Left lung (tissue), 14 donors: ENCODE measurements at places on chromosomes 12 and 14. TPM values are rescaled to one million over a fixed set of nuclear protein-coding genes. Genes with fewer than 3 reads are reported as not detected.

ACSM4 gene
- not detected for total RNA-seq

HCAR3 gene
- total RNA-seq, result 2.8 TPM

AQP5 gene
- total RNA-seq, result 7.7 TPM

GRCh38 chr12:72989458-72989947 is 717.3 kb downstream of the TRHDE start:
- no peaks in the 10 kb centered on the region for H3K27me3 ChIP-seq
- no peaks in the 10 kb centered on the region for H3K36me3 ChIP-seq
- DNase-seq, result no peak
- H3K27ac ChIP-seq, result no peak overlapping the region
- H3K4me1 ChIP-seq, result no peaks in the 10 kb centered on the region

DNA sequence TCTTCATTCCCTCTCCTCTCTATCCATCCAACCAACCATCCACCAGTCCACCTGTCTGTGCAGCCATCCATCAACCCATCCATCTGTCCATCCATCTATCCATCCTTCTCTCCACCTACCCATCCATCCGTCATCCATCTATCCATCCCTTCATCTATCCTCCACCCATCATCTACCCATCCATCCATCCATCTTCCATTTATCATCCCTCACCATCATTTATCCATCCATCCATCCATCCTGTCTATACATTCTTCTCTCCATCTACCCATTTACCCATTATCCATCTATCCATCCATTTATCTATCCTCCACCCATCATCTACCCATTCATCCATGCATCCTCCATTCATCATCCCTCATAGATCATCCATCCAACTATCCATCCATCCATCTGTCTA is 24.4 kb downstream of the AACS start:
- no peaks in the 10 kb centered on the region for H3K27me3 ChIP-seq
- DNase-seq, result no peak
- H3K27ac ChIP-seq, result no peak overlapping the region
- no peak overlapping the region for H3K4me3 ChIP-seq

- H3K36me3 ChIP-seq, result no peaks in the 10 kb centered on the region
- H3K4me1 ChIP-seq, result no peaks in the 10 kb centered on the region
- DNase-seq, result no peak
- no peak overlapping the region for H3K4me3 ChIP-seq
Measured at GRCh38 chr12:111269718-111270117, 99.2 kb downstream of the PHETA1 start.

DNA sequence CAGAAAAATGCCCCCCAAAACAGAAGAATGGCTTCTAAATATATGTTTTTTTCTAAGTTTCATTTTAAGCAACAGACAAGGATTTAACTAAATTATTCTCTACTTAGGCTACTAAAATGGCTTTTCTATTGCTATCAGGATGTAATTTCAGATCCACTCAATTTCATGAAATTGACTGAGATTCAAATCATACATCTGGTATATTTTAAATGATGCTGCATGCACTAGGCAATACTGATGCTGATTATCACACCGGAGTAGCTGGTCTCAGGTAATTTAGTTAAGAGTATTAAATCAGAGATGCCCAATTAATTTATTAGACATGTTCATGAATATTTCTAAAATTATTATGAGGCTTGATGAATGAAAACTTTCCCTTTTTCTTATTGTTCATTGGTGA is 151.7 kb downstream of the APAF1 start:
- H3K4me1 ChIP-seq, result no peaks in the 10 kb centered on the region
- H3K27ac ChIP-seq, result no peak overlapping the region
- DNase-seq, result no peak
- no peak overlapping the region for H3K4me3 ChIP-seq

GRCh38 chr12:3099146-3099545 is 22.0 kb downstream of the TSPAN9 start:
- peaks cover 12% of the 10 kb centered on the region for H3K4me1 ChIP-seq
- H3K4me3 ChIP-seq, result no peak overlapping the region
- DNase-seq, result no peak
- peak overlapping the region; percentile 74 for H3K27ac ChIP-seq
- H3K36me3 ChIP-seq, result no peaks in the 10 kb centered on the region

DNA sequence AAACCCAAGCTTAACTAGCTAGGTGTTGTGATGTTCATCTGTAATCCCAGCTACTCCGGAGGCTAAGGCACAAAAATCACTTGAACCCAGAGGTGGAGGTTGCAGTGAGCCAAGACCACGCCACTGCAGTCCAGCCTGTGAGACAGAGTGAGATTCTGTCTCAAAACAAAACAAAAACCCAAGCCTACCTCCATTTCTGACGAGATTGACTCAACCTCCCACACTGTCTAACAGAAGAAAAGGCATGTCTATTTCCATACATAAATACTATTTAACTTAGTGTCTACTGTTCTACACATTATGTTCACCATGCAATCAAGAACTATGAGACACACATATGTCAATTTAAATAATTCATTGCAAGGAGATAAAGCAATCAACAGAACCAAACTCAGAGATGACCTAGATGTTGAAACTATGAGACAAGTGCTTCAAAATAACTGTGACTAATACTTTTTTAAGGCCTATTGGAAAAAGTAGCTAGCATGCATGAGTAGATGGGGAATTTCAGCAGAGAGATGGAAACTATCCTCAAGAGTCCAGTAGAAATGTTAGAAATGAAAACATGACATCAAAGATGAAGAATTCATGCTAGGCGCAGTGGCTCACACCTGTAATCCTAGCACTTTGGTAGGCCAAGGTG is 75.9 kb upstream of the DHRS4 start:
- no peaks in the 10 kb centered on the region for H3K36me3 ChIP-seq
- H3K27ac ChIP-seq, result no peak overlapping the region
- no peaks in the 10 kb centered on the region for H3K27me3 ChIP-seq
- H3K4me1 ChIP-seq, result no peaks in the 10 kb centered on the region
- H3K4me3 ChIP-seq, result no peak overlapping the region

GRCh38 chr12:116123451-116124258 is 153.8 kb downstream of the MED13L start:
- no peak for DNase-seq
- peaks cover 36% of the 10 kb centered on the region for H3K4me1 ChIP-seq
- no peak overlapping the region for H3K4me3 ChIP-seq
- no peaks in the 10 kb centered on the region for H3K36me3 ChIP-seq
- H3K27ac ChIP-seq, result peak overlapping the region; percentile 37
- H3K27me3 ChIP-seq, result no peaks in the 10 kb centered on the region

GRCh38 chr14:101862177-101862576 is 100.7 kb downstream of the PPP2R5C start:
- peaks cover 22% of the 10 kb centered on the region for H3K4me1 ChIP-seq
- no peaks in the 10 kb centered on the region for H3K36me3 ChIP-seq
- no peak for DNase-seq
- no peaks in the 10 kb centered on the region for H3K27me3 ChIP-seq

DNA sequence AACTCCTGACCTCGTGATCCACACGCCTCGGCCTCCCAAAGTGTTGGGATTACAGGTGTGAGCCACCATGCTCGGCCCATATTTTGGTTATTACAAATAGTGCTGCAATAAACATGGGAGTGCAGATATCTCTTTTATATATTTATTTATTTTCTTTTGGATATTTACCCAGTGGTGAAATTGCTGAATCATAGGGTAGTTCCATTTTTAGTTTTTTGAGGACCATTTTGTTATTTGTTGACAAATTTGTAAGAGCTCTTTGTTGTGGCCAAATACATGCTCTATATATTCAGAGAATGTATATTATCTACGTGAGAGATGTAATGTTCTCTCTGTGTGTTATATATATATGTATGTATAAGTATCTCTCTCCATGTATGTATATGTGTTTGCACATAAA is 15.9 kb downstream of the AMN1 start:
- no peak for DNase-seq
- H3K4me3 ChIP-seq, result no peak overlapping the region
- peaks cover 18% of the 10 kb centered on the region for H3K36me3 ChIP-seq
- H3K27me3 ChIP-seq, result no peaks in the 10 kb centered on the region
- H3K27ac ChIP-seq, result no peak overlapping the region
